HS-5 (cell line): ENCODE measurements at places on chromosomes 7 and 10.
A peak's percentile ranks its signal among the peaks of the same experiment; 100 is the strongest.

GRCh38 chr7:64181586-64181985 is 25.4 kb upstream of the ZNF735 start:
- no peak for DNase-seq

DNA sequence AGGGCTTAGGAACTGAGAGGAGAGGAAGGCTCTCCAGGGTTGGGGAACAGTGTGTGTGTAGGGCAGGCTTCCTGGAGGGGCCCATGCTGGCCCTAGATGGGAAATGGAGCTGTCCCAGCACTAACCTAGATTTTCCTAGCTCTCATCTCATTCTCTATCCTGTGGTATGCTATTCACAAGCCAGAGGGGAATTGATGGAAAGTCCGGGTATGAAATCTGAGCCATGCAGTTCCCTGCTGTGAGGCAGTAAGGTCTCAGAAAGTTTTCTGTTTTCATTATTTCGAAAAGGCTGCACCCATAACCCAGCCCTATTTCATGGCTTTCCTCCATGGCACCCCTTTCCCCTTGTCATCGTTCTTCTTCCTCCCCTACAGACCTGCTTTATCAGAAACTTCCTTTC is 220.3 kb downstream of the RPS24 start:
- no peak for DNase-seq

GRCh38 chr10:131618587-131619267 is 282.1 kb upstream of the PPP2R2D start:
- no peak for DNase-seq

DNA sequence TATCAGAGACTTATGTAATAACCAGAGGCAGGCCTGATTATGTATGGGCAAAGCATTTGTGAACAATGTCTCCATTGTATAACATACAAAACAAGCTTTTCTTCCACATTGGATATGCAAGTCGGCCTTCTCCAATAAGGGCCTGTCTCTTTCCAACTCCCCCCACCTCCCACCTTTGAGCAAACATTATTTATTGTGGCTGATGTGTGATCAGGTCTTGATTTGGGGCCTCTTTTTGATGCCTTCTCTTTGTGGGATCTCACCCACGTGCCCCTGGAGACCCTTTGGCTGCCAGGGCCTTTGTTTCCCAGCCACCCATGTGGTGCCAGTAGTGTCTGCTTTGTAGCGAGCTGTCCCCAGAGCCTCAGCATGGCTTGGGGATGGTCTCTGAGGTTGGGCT is 53.0 kb downstream of the TCF7L2 start:
- no peak for DNase-seq

DNA sequence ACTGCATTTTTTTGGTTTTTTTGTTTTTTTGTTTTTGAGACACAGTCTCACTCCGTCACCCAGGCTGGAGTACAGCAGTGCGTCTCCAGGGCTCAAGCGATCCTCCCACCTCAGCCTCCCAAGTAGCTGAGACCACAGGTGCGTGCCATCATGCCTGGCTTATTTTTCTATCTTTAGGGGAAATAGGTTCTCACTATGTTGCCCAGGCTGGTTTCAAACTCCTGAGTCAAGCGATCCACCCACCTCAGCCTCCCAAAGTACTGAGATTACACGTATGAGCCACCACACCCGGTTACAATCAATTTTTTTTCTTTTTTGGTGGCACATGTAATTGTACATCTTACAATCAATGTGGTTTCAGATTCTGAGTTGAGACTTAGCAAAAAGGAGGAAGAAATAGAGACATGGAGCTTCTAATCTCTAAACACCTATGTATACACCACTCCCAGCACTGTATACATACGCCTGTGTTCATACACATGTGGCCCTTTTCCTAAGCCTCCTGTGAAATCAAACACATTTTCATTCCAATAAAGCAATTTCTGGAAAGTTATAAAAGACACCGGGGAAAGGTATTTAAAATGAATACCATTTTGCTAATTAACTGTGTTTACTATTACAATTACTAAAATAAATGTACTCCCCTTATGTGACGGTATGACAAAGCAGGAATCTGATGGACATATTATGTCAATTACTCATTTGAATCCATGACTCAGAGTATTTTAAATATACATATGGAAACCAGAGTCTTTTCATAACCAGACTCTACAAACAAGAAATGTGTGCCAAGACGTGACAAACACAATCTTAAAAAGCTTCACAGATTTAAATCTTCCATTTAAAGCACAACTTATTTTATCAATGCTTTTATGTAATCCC is 40.9 kb downstream of the SMURF1 start:
- peak; percentile 67 for DNase-seq

DNA sequence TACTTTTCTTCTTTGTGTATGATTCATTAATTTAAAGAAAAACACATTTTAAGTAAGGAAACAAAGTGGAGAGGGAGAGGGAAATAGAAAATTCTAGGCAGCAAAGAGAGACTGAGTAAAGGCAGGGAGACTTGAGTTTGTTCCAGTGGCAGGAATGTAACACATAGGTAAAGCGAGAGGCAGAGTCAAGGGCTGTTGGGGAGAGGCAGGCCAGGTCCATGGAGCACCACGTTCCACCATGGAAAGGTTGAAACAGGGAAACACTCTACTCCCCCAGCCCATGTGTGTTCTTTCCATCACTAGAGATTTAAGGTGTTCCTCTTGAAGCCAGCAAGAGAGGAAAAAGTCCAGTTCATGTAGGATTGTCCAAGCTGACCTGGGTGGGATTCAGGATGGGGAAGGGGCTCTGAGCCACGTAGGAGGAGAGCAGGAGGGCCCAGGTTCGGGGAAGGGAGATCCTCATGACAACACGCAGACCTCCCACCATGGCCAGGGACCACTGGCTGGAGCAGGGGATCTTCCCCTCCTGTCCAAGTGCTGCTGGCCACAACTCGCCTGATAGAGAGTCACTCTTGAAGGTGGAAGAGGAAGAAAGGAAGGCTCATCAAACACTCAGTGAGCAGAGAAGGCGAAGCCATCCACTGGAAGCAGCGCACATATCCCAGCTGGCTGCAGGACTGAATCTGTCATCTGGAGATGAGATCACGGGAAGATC is 666.4 kb upstream of the MKI67 start:
- DNase-seq = no peak

DNA sequence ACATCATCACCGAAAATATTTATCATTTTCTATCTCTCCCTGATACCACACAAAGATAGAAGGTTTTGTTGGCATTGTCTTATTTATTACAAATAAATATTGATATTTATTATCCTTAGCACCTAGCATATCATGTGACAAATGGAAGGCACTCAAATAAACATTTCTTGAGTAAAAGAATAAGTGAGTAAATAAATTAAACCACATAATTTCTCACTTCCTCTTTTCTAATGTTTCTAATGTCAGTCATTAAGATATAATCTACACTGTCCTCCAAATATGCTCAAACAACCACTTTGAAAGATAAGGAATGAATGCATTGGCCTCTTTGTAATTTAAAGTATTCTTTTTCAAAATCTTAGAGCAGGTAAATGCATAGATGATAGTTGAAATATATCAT is 1027.8 kb upstream of the LRRTM3 start:
- no peak for DNase-seq
